ENCODE measurements at places on chromosomes 2 and 18.
A peak's percentile ranks its signal among the peaks of the same experiment; 100 is the strongest.

GRCh38 chr18:72419914-72420313 is 124.2 kb downstream of the CBLN2 start:
- no peak for DNase-seq

DNA sequence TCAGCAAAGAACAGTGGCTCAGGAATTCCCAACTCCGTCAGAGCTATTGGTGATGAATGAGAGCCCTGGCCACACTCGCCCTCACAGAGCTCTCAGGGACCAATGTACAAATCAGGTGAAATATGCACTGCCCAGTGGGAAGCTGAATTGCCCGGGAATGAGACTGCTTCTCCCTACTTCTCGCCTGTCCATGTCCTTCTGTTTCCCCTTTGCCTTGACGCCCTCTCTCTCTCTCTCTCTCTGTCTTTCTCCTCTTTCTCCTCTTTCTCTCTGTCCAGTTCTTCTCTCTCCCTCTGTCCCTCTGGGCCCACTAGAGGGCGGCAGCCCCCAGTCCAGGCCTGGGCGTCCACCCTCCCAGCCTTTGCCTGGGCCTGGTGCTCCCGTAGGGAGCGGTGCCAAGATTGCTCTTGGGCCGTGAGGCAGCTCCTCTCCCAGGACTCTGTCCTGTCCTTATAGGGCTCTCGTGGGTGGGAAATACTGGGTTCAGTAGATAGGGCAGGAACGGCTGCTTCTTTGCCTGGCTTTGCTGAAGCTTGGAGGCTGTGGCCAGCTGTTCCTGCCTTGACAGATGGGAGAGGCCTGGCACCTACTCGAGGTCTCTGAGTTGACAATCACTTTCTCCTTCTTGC is 28.4 kb upstream of the PUM2 start:
- DNase-seq: peak; percentile 34

DNA sequence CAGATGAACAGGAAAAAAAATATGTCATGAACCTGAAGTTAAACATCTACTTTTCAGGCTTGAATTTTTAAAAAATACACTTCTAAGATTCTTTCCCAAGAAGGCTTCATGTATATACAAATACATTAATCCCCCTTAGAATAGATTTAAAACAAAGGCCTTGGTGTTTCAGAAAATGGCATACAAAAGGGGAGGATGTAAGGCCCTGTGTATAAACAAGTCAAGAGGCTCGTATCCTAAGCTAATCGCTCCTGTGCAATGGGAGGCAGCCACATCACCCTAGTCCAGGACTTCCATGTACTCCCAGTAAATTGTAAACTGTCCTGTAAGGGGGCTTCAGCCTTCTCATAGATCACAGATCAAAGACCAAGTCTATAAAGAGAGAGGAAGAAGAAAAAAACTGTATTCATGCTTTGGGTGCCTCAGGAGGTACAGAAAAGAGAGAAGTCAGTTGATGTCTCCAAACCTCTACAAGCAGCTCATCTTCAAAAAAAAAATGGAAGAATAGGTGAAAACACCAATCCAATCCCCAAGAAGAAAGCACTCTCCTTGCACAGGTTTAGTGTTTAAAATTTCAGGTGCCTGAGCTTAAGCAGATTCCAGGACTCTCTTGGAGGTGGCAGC is 53.9 kb downstream of the ANKRD44 start:
- DNase-seq: no peak

GRCh38 chr2:200209030-200209429 is 97.5 kb upstream of the SPATS2L start:
- no peak for DNase-seq

DNA sequence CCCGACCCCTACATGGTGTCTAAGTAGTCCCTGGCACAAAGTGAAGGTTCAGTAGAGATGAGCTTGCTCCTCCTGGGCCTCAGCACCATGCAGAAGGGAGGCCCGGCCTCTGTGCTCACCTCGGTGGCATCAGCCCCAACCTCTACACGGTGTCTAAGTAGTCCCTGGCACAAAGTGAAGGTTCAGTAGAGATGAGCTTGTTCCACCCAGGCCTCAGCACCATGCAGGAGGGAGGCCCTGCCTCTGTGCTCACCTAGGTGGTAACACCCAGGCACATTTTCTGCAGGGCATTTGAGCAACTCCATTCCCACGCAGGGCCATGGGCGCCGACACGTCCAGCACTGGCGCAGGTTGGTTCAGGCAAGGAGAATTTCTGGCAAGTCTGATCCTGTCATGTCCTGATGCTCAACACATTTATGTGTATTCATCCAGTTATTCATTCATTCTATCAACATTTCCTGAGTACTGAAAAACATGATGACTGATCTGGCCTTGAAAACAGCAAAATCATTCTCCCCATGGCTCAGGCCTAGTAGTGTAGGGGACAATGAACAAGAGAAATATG is 408.2 kb upstream of the MYT1L start:
- DNase-seq: no peak

DNA sequence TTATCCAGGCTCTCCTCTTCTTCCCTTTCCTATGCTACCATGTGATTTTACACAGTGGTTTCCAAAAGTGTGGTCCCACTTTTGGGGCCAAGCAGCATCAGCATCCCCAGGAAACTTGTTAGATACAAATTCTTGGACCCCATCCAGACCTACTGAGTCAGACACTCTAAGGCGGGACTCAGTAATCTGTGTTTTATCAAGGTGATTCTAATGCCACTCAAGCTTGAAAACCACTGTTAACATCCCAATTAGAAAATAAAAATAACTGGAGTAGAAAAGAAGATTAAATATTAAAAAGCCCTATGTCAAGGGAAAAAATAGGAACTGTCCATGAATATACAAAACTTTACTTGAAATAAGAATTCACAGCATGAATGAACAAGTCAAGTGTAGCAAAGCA is 10.8 kb downstream of the DSG2 start:
- no peak for DNase-seq

- no peak for DNase-seq
Observed at GRCh38 chr18:48157956-48158355, 227.5 kb upstream of the SMAD2 start.

GRCh38 chr2:209629597-209629996 is 142.0 kb upstream of the UNC80 start:
- DNase-seq: peak; percentile 68

- no peak for DNase-seq
Observed at GRCh38 chr2:381941-382727, 94.2 kb upstream of the ALKAL2 start.

GRCh38 chr2:135875491-135876065 is 665 bp downstream of the MCM6 start:
- DNase-seq: peak; percentile 37

DNA sequence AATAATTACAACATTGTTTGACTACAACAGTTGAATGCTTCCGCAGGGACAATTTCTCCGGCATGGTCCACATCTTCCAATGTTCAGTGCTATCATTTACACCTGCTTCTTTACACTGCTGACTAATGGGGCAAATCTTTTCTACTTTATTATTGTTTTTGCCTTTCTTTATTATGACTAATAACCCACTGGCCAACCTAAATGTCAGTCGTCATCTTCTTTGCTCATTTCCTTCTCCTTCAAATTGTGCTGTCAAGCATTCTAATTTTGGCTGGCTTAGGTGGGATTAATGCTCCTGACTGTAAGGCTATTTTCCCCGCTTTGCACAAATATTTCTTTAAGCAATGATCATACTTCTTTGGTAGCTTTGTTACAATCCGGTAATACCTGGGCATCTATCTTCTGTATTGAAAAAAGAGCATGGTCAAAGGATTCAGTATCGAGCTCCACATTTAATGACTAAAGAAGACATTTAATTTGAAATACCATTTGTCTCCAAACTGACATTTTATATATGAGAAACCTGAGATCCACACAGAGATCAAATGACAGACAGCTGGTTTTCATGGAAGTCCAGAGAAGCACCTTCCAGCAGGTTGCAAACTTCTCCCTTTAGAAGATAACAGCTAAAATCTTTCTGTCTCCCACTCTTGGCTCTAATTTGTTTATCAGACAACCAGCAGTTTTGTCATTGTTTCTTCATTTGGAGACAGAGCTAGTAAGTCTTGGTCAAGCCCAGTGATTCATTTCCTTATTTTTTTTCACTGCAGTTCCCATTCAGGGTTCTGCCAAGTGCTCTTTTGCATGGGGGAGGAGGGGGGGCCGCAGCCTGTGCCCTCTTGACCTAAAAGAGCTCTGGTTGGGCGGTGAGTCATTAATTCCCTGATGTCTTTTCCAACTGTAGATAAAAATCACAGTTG is 132.9 kb downstream of the SOCS6 start:
- DNase-seq: no peak

DNA sequence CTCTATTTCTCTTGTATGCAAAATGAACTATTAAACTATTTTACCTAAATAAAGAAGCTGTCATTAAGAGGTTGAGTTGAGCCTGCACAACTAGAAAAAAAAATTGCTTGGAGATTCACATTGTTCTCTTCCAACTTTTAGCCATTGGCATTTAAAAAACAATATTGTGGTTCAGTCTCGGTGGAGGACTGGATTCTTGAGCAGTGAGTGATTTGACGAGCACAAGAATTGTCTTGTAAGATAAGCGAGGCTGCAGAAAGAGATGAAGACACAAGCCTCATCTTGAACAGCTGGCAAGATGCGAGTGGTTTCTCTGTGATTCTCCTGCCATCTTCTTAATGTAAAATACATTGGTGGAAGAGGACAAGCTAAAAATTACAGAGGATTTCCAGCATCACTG is 67.0 kb downstream of the GALR1 start:
- no peak for DNase-seq

DNA sequence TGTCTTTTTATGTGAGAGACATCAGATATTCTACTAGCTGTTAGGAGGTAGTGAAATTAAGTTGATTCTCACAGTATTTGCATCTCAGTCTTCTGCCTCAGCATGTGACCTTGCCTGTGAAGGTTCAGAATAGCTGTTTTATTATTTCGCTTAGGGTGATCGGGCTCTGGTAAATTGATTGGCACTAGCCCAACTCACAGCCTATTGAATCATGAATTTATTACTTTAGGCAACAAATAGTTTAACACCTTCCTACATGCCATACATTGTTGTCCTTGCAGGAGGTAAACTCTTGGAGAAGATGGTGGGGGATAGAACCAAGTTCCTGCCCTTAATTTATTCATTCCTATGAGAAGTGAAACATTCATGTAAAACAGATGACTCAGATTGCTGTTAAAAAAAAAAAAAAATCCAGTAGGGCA is 101.9 kb downstream of the GPD2 start:
- DNase-seq: no peak

GRCh38 chr2:42799881-42800280 is 7.5 kb upstream of the HAAO start:
- no peak for DNase-seq

- DNase-seq: no peak
Observed at GRCh38 chr18:38805256-38805655, 1239.7 kb upstream of the CELF4 start.

DNA sequence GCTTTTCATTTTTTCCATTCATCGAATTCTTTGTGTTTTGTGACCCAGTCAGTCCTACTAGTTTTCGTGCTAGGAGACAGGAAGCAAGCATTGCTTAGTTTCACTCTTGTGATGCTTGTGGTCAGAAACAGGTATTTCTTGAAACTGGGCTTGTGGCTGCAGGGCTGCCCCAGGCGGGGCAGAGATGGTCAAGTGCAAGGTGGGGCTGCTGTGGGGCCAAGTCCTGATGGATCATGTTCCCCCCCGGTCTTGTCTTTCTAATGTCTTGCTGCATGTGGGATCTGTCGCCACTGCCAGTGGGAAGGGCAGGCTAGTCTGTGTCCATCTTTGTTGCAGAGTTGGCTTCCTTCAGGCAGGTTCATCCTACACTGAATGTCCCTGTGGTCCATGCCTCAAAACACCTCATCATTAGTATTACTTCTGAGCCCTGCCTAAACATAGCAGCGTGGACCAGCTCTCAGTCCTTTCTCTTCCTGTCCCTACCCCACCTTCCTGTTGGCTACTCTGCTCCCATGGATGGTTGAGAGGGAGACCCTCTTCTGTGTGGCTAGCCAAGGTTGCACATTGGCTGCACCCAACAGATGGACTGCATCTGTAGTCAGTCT is 38.7 kb downstream of the INPP4A start:
- DNase-seq: no peak

GRCh38 chr2:141118836-141119235 is 1012.0 kb downstream of the LRP1B start:
- no peak for DNase-seq

DNA sequence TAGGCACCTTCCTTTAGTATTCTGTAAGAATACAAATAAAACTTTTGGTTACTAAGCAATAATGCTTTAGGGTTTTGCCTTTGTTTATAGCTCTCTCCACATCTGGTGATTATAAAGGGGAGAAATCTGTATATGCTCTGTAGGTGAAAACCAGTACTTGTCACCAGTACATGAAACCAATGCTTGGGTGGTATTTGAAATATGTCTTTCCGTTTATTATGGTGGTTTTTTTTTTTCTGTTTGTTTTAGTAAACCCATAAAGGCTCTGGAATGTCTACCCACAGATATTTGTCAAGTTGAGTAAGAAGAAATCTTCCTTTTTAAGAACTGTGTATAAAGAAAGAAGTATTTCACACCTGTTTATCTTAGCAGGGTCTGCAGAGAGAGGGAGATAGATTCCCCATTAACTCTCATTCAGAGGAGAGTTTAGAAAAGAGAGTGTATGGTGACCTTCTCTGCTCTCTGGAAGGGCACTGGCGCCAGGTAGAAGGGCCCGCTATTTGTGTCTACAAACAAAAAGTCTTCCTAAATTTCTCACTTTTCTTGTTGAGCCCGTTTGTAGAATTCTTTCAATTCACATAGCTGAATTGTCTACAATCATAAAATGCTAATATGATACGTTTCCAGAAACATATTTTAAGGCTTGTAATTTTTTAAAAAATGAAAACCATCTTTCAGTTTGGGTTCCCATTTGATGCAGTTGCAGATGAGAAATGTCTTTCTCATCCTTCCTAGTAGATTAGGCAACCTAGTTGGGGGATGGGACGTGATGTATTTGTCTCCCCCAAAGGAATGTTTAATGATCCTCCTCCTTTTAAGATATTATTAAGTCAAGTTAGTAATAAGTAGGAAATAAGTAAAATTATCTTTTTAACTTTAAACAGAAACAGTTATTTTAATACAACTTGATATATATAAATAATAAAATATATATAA is 33.9 kb downstream of the MAP3K20 start:
- DNase-seq: no peak

GRCh38 chr18:57051657-57052044 is 95.2 kb upstream of the BOD1L2 start:
- DNase-seq: no peak

GRCh38 chr18:70273021-70273420 is 15.8 kb upstream of the SOCS6 start:
- no peak for DNase-seq

GRCh38 chr18:77815666-77816338 is 566.2 kb downstream of the GALR1 start:
- no peak for DNase-seq
